ENCODE measurements at places on chromosomes 1 and 21.

- DNase-seq = no peak
These were observed 77.5 kb downstream of the ZNF648 start for GRCh38 chr1:181984006-181984405.

DNA sequence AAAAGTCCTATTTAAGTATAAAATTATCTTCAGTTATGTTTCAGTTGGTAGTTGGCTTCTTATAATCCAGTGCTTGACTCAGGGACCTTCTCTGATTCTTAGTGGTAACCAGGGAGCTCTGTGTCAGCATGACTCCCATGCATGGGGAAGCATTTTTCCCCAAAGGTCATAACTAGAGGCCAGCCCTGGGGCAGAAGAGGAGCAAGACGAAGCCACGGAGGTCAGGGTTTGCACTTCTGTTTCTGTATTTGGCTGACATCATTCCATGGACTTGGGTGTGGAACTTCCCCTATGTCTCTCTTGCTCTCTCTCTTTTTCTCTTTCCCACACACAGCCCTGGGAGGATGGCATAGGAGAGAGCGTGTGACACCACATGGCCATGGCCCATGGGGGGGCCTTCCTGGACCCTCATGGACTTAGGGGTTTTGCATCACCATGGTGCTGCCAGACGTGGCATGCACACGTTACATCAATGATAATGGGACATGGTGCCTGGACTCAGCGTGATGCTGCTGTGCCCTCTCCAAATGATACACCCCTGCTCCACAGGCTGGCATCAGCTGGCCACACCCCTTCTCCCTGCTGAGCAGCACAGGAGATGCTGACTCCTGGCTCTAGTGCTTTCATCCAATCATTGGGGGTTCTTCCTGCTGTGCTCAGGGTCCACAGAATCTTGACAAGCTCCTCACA is 260.5 kb downstream of the KCNJ6 start:
- DNase-seq = no peak

DNA sequence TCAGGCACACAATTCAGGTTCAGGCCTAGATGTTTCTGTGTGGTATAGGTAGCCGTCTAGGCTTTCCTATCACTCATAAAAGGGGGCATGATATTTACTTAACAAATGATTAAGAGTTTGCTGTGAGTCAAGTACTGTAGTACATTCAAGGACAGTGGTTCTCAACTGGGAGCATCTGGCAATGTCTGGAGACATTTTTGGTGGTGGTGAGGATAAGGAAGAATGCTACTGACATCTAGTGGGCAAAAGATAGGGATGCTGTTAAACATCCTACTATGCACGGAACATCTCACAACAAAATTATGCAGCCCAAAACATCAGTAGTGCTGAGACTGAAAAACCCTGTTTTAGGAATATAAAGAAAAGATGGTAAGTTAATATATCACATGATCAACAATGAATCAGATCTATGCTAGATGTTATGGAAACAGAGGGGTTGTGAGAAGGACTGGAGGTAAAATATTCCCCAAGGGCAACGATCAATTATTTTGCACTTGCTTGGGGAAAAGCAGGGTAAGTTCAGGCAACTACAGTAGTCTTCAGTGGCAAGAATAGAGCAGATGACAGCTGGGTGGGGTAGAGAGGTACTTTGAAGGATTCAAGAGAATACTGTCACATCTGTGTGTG is 4.9 kb downstream of the DNTTIP2 start:
- no peak for DNase-seq

DNA sequence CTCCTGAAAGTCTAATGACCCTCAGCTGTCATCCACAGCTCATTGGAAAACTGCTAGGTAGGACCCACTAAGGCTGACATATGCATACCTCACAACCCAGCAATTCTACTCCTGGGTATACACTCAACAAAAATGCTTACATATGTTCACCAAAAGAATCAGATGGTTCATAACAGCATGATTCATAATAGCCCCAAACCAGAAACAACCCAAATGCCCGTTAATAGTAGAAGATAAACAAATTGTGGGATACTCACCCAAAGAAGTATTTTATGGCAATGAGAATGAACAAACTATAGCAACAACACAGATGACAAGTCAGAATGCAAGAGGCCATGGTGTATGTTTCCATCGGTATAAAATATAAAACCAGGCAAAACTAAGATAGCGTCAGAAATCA is 124.6 kb downstream of the HLCS start:
- DNase-seq = no peak

- no peak for DNase-seq
These were observed 226.2 kb upstream of the IRF2BP2 start for GRCh38 chr1:234836045-234836681.

DNA sequence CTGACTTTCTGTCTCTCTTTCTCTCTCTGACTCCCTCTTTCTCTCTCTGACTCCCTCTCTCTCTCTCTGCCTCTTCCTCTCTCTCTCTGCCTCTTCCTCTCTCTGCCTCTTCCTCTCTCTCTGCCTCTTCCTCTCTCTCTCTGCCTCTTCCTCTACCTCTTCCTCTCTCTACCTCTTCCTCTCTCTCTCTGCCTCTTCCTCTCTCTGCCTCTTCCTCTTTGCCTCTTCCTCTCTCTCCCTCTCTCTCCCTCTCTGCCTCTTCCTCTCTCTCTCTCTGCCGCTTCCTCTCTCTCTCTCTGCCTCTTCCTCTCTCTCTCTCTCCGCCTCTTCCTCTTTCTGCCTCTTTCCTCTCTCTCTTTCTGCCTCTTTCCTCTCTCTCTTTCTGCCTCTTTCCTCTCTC is 18.6 kb upstream of the ANKRD45 start:
- DNase-seq = no peak

DNA sequence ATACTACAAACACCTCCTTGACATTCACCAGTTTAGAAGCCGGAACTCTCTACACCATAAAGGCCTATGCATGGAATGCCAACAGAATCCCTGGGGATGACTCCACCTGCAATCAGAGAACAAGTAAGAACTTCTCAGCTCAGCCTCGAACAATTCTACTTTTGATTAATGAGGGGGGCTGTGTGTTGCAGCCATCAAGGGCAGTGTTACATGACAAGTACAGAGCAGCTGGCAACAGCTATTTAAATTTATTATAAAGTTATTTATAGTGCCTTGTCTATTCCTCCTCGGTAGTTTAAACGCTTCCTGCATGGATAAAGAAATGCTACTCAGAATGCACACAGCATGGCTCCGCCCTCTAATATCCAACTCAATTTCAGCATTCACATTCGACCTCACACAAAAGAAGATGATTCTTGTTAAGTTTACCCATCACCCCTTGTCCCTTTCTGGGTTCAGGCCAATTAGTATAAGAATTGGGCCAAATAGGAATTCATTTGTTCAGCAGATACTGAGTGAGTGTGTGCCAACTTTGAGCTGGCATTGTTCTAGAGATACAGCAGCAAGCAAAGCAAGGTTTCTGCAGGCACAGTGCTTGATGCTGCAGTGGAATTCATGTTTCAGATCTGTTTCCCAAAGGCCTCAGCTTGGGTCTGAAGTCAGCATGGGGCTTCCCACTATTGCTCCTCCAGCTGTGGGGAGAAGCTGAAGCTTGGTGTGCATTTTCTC is 6.4 kb downstream of the FNDC7 start:
- DNase-seq = no peak

GRCh38 chr1:113216664-113217063 is 143.7 kb downstream of the LRIG2 start:
- DNase-seq = no peak

- DNase-seq = no peak
These were observed 19.2 kb upstream of the EVA1B start for GRCh38 chr1:36342426-36343185.

DNA sequence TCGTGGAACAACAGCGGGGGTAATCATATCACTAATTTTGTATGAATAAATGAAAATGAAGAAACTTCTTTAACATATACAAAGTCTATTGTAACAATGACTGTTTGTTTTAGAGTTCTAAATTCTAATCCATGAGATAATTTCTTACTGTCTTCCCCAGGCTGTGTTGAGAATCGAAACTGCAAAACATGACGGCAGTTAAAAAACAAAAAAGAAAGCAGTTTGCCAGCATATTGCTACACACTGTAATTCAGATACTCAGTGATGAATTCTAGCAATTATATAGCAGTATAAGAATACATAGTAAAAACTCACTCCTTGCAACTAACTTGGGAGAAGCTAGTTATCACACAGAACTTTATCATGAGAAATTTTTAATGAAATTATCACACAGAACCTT is 22.1 kb downstream of the INSL5 start:
- no peak for DNase-seq

Measured in progenitor cell of endocrine pancreas (in vitro differentiated cells).